ENCODE measurements at places on chromosomes 6 and 20.

- DNase-seq = no peak
Measured at GRCh38 chr6:36843170-36843569, 3.9 kb upstream of the CPNE5 start.

DNA sequence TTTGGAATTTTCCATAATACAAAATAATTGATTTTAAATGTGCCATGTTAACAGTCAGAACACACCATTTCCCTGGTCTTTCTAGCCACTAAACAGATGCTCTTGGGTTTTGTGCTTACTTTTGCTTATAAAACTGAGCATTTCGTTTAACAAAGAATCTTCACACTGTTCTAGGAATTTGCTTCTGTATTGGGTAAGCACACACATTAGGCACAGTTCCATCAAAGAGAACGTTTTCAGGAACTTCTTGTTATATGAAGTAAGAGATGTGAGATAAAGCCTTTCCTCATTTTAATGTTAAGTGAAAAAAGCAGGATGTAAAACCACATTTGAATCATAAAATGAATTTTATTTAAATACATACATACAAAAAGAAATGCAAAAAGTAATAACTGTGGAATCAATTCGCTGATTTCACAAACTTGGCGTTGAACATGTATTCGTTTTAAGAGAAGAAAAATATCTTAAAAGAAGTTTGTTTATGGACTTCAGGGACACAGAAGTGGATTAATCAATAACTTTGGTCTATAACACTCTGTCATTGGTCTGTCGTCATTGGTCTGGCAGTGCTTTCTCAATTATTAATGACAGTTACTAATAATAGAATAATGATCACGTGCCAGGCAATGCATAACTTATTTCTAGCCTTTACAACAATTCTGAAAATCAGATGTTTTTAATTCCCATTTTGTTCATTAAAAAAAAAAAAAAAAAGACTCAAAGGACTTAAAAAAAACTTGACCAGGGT, 199.9 kb upstream of the PRDM1 start:
- no peak for DNase-seq

- no peak for DNase-seq
Measured at GRCh38 chr6:21997119-21998037, 299.5 kb downstream of the PRL start.

DNA sequence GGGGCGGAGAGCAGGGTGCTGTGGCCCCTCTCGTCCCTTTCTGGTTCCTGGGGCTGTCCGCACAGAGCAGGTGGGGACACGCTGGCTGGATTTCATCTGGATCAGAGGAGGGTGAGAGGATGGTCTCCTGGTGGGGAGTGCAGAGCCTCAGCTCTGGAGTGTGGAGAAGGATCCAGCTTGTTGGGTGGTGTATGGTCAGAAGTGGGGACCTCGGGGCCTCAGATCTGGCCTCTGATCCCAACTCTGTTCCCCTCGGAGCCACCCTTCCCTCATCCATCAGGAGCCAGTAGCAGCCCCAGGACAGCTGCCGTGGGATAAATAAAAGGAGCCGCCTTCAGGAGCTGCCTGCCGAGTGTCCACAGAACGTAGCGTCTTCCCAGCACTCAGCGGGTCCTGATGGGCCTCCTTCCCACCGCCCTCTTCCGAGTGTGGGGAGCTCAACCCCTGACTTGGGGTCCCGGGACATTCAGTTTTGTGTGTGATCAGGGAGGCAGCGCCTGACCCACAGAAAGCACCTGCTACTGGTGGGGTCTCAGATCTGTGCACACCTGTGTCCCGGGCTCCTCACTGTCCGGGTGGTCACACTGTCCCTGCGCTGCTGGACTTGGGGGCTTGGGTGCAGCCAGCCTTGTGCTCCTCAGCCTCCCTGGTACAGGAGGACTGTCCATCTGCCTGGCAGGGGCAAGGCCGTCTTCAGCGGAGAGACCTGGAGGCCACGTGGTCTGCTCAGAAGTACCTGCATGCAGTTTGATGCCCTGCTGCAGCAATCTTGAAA, 25.4 kb upstream of the BHLHE23 start:
- DNase-seq = no peak

GRCh38 chr20:952196-952795, 36.2 kb upstream of the ANGPT4 start:
- DNase-seq = no peak

- DNase-seq = no peak
Measured at GRCh38 chr6:158643836-158644230, 710 bp downstream of the DYNLT1 start.

DNA sequence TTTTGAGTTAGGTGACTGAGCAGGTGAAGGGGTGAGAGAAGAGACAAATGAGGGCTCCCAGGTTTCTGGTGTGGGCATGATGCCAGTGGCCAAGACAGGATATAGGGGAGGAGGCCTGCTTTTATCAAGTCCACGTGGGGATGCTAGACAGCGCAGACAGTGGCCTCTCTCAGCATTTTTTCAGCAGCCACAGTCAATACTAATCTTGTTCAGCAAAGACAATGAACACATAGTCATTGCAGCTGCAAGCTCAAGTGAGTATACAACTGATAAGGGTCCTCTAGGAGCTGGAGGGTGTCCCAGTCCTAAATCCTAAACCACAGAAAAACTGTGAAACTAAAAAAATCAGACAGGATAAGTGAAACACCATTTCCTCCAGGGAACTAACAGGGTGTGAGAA, 48.6 kb downstream of the UQCC1 start:
- DNase-seq = no peak

DNA sequence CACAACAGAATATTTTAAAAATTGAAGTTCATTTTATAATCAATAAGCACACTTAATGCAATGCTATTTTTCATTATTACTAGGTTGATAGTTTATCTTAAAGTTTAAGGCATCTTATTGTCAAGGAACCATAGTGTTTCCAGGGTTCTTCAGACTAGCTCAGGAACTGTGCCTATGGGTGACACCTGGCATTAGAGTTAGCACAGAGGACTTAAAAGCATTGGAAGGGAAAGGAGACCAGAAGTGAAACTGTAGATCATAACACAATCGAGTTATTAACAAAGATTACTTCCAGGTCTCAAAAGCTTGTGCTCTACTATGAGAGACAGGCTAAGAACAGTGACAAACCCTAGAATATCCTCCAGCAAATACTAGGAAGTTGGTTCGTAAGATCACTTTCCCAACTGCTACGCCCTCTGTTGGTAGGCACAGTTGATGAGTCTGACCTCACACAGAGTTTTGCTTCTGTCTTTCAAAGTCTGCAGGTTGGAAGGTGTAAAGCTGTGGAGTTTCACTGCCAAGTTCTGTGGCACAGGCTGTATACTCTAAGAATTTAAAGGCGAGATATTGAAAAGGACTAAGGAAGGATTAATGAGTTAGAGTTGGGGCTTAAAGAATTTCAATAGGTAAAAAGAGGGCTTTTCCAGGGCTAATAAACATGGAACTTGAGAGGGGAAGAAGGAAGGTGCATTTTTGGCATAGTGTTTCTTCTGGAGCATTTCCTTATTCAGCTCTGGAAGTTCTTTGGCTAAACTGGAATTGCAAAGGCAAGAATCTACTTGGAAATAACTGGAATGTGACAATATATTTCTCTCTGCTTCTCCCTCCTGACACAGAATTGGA, 531.3 kb upstream of the JAG1 start:
- peak; percentile 27 for DNase-seq

GRCh38 chr20:42483730-42484303, 705.9 kb downstream of the PTPRT start:
- DNase-seq = peak; percentile 23

- no peak for DNase-seq
Measured at GRCh38 chr6:32830936-32831335, 7.6 kb downstream of the TAP2 start.

GRCh38 chr6:63883597-63883996, 248.0 kb downstream of the PHF3 start:
- no peak for DNase-seq

DNA sequence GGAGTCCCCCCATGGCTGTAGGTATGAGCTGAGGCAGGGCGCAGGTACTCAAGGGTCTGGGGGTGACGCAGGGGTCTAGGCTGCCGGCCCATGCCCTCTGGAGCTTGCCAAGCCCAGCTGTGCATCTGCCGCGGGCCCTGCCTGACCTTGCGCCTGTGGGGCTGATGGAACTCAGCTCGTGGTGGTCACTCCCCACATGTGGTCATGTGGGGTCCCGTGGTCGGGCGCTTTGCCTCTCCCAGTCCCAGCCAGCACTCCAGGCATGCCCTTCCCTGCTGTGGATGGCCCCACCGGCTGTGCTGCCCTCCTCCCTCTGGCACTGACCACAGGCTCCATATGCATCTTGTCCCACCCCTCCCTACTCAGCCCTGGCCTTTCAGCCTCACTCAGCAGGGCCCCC, 57.3 kb downstream of the RPP40 start:
- no peak for DNase-seq

- no peak for DNase-seq
Measured at GRCh38 chr6:88890860-88891845, 72.3 kb downstream of the RNGTT start.

All from activated CD4-positive, alpha-beta T cell treated with anti-CD3 and anti-CD28 coated beads, Interleukin-2, amount 50 U/mL, for 16 hours (primary cell).